T-helper 1 cell (primary cell): ENCODE measurements at places on chromosomes 7 and 10.

DNA sequence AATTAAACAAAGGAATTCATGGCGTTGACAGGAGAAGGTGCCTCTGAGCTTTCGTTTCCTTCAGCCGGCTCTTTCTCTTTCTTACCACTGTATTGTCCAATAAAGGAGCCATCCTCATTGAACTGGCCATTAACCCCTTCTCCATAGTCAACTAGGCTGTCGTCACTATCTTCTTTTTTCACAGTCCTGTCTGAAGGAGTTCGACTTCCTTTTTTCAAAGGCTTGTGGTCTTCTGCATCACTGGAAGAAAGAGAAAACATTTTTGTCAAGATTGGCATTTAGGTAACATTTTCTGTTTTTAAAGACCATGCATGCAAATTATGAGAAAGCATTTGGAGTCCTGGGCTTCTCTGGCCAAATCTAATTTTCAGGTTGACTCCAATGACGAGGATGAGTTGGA, 19.7 kb upstream of the LAMB4 start:
- no peak for DNase-seq

- no peak for DNase-seq
These were observed 186.5 kb upstream of the GPR26 start for GRCh38 chr10:123479640-123480039.

DNA sequence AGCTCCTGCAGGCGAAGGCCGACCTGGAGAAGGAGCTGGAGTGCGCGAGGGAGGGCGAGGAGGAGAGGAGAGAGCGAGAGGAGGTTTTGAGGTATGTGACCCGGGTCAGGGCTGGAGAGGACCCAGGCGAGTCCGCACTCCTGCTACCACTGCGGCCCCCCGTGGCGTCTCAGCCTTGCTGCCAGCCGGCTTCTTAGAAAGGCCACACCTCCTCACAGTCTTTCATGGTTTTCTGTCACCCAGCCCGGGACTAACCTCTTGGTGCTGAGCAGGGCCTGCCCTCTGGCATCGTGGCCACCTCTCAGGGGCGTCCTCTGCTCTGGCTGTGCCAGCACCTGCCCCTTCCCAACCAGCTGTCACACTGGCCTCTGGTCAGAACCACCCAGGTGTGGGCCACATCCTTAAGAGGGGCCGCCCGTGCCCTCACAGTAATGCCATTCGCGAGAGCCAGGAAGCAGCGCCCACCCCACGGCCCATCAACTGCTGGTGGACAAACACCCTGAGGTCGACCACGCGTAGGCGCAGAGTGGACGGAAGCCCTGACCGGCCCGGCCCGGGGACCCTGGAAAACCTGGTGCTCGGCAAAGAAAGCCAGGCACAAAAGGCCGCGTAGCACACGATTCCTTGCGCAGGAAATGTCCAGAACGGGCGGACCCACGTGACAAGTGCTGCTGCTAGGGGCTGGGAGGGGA, 34.4 kb downstream of the IQCE start:
- no peak for DNase-seq

- DNase-seq = no peak
These were observed 235.1 kb upstream of the CXCL12 start for GRCh38 chr10:44619975-44620374.

DNA sequence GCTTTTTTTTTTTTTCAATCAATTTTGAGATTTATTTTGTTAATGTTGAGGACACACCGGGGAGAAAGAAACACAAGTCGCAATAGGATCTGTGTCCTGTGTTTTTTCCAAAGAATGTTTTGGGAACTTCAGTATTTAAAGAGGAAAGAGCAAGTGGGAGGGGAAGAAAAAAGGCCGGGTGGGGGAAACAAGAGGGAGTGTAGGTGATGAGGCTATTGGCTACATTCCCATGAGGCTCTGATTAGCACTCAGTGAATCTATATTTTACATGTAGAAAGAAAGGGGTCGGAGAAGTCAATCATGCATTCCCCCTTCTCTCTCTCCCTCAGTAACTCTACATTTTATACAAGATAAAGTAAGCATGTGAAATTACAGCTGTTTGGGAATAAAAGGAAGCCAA, 4.1 kb downstream of the ZNF680 start:
- DNase-seq = no peak

GRCh38 chr7:1225441-1226185, 7.1 kb upstream of the UNCX start:
- DNase-seq = no peak

DNA sequence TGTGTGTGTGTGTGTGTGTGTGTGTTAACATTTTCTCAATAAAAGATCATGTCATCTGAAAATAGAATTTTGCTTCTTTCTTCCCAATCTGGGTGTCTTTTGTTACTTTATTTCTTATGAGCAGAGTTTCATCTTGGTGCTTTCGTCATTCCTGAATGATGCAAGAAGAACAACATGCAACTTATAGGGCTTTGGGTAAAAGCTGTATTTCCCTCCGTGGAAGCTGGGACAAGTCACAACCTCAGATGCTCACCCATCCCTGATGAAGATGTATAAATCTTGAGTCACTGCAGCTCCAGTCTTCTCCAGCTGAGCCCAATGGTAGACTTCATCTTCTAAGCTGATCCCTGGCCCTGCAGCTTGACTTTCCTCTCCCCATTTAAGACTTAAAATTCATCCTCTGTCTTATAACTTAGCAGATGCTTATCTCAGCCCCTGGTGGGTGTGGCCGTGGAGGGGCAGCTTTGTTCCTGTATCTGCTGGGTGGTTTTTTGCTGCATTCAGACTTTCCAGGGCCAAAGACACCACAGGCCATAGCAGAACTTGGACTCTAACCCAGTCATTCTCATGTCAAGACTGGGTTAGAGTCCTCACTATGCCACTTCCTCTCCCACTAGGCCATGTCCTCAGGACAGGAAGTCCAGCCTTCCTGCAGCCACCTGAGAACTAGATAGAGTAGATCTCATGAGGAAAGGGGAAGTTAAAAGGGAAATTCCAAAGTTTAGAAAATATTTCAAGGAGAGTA, 356.4 kb downstream of the TNS3 start:
- DNase-seq = no peak
